ENCODE measurements at places on chromosomes 7 and 10.
A peak's percentile ranks its signal among the peaks of the same experiment; 100 is the strongest.

- DNase-seq, result no peak
Observed at GRCh38 chr10:132845041-132845551, 59.1 kb upstream of the NKX6-2 start.

DNA sequence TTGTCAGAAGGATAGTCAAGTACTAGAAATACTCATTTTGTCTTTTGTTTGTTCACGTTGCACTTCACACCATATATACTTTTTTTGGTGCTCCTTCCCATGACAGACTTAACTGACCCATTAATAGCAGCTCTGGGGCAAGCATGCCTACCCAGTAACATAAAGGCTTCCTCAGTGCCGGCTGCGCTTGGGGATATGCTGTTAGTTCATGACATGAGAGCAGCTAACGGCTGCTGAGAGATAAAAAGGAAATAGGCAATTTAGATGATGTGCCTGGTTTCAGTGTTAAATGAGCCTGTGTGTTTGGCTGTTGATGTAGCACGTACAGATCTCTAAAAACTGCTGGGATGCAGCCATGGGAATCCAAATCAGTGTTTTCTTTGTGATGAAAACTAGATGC, 86.4 kb downstream of the TAX1BP1 start:
- DNase-seq, result no peak

DNA sequence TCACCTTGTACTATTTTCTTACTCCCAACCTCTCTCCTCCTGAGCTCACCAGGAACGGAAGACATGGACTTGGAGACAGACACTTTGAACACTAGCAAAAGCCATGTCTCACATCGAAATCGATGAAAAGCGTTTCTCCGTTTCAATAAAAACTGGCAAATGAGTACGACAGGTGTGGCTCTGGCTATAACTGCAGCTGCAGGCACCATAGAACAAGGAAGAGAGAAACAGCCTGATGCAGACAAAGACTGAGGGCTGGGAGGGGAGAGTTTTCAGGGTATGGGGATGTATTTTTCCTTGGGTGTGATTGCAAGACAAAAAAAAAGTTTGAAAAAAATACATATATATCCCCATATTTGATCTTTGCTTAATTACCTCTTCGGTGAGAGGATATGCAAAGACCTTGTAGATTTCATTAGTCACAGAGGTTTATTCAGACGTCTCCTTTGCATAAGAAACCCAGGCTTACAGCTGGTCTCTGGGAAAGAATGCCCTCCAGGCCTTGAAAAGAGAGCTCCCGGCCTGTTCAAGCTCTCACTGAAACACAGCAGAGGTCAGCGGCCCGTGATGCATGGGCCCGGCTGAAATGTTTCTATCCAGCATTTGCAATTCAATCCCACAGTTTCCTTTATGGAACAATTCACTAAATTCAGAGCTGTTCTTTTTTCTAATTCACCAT, 63.1 kb downstream of the TLL2 start:
- DNase-seq, result no peak

DNA sequence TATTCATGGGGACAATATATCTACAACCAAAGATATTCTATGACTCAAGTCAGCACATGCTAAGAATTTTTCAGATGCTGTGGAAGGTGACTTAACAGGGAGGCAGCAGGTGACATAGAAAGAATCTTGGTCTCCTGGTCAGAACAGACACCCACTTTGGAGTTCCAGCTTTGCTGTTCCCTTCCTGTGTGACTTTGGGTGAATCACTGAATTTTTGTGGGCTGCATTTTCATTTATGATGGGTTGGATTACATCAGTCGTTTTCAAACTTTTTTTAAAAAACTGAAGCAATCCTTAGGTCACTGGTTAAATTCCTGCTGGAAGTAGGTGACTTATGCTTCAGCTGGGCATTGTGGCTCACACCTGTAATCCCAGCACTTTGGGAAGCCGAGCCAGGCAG, 24.9 kb downstream of the RGR start:
- peak; percentile 98 for DNase-seq

DNA sequence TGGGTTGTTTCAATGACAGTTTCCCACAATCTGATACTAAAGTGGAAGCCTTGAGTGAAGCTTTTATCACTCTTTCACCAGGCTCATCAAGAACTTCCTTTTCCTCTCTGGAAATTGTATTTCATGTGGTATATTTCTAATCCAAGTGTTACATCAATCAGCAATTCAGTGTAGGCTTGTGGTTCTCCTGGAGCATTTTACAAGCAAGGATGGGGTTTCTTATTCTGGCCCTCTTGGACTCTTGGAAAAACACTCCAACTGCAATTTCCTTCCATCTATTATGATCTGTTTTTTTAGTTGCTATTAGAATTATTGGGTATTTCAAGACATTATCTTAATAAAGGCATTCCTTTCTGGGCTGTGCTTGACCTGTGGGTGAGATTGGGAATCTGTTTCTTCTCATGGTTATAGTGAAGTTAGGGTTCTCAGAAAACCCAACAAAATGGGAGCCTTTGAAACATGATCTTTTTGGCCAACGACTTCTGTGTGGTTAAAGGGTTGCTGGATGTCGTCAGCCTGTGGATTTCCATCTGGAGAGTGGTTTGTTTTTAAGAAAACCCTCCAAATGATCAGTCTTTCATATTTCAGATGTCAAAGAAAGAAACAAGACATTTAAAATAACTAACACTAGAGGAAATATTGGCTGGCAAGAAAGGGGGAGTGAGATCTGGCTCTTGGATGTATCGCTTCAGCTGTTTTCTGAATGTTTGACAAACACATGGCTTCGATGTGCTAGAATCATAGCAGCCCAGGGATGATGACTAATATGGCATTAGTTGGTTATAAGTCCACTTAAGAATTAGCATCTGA, 540.2 kb downstream of the LRMDA start:
- DNase-seq, result no peak

- peak; percentile 30 for DNase-seq
Observed at GRCh38 chr10:106175760-106176377, 988.6 kb downstream of the SORCS1 start.
